Stimulated activated CD8-positive, alpha-beta memory T cell treated with anti-CD3 and anti-CD28 coated beads, Interleukin-7, amount 100 ng/mL, for 1 hour (primary cell): ENCODE measurements at places on chromosomes 7 and 10.

- DNase-seq, result no peak
These were observed 19.8 kb downstream of the ERCC6 start for GRCh38 chr10:49518982-49519578.

GRCh38 chr7:73682745-73683055 lies 553 bp downstream of the DNAJC30 start:
- no peak for DNase-seq

GRCh38 chr10:106217627-106218026 lies 946.9 kb downstream of the SORCS1 start:
- DNase-seq, result no peak

DNA sequence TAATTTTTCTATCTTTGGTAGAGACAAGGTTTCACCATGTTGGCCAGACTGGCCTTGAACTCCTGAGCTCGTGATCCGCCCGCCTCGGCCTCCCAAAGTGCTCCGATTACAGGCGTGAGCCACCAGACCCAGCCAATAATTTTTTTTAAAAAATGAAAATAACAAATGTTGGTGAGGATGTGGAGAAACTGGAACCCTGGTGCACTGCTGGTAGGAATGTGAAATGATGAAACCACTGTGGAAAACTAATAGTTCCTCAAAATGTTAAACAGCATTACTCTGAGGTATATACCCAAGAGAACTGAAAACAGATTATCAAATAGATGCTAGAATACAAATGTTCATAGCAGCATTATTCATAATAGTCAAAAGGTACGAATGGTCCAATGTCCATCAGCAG lies 23.0 kb upstream of the YWHAG start:
- DNase-seq, result no peak

DNA sequence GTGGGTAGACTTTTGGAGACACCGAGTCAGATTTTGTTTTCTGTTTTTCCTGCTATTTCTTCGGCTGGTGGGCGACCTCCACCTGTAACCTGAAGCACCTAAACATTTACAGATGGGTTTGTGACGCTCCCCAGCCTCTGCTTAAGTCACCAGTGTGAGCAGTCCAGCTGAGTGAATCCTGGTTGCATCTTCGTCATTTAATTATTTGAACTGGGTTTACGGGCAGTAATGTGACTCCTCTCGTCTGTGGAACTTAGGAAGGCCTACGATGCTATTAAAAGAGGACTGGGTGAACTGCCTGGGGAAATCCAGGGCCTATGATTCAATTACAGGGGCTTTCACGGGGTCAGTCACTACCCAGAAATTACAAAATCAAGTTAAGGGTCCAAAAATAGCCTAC lies 52.5 kb downstream of the WNT2 start:
- DNase-seq, result no peak

GRCh38 chr10:23065181-23065948 lies 30.0 kb upstream of the MSRB2 start:
- no peak for DNase-seq

DNA sequence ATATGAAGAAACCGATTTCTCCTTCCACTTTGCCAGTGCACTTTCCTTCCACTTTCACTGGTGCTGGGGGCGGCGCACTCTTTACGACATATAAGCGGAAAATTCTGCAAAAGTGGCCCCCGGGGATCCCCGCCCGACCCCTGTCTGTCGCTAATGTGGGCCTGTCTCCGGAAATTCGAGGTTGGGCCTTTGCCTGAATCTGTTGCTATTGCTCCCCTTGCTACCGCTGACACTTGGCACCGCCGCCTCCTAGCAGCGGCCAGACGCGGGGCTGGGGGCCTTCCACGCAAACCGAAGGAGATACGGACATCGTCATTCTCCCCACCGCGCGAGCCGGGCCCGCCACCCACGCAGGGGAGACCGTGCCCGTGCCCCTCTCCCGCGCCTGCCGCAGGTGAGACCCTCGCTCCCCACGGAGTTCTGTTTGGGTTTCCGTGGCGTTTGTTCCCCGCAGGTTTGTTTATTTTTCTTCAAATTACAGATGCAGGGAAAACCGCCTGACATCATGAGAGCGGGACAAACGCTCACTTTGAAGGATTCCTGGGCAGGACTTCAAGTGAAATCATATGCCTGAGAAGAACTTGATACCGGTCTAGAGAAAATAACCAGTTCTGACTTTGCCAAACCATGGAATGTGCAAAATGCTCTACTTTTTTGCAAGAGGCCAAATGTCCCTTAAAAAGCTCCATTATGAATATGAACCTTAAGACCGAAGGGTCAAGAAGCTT lies 5.0 kb downstream of the TWIST1 start:
- DNase-seq, result no peak

GRCh38 chr7:126608339-126608776 lies 644.4 kb downstream of the GRM8 start:
- no peak for DNase-seq

DNA sequence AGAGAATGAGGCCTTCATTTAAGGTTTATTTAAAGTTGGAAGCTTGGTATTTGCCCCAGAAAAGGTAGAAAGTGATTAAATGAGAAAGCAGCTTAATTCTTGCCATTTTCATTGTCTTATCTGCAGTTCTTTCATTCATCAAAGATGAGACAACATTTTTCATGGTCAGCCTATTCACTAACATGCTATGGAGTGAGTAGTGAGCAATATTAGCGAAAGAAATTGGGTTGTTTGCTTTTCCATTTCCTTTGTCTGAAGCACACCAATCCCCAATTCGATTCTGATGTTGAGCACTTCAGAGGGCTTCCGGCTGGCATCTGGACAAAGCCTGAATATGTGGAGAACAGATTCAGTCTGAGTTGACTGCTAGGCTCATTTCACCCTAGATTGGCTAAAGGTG lies 317.2 kb downstream of the BBS9 start:
- no peak for DNase-seq

DNA sequence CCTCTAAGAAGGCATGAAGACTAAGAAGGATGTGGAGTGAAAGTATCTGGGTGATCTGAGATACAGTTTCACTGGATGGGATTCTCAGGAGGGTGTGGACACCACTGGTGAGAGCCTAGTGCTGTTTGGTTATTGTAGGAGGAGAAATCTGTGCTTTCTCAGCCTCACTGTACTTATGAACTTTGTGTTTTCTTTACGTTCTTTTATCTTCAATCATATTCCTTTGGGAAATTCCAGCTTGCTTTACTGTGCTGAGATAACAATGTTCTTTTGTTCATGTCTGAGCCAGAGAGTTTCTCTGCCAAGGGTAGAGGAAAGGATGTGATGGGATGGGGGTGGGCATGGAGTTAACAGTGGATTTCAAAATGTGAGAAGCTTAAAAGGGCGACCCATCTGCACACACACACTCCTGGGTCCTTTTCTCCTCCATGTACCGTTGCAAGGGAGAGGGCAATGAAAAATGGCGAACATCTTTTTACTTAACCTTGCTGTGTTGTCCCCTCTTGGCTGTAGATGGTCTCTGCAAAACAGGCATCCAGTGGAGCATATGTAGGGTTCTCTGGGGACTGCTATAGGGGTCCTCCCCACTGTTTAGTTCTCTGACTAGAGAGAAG lies 25.0 kb upstream of the TAX1BP1 start:
- DNase-seq, result no peak

DNA sequence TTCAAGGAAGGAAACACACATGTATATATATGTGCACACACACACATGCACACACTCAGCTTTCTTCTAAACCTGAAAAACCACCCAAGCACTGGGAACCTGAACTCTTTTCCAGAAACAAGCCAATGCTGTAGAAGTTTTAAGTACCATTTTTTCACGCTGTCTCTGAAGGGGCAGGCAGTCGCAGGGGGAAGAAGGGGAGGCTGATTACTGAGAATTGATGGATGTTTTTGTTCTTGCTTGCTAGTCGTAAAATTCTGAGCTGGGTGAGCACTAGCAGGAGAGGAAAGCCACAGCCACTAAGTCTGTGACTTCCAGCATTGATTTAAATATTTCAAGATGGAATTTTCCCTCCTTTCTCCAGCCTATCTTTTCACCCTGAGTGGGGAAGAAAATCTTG lies 391.8 kb downstream of the CALN1 start:
- DNase-seq, result no peak

DNA sequence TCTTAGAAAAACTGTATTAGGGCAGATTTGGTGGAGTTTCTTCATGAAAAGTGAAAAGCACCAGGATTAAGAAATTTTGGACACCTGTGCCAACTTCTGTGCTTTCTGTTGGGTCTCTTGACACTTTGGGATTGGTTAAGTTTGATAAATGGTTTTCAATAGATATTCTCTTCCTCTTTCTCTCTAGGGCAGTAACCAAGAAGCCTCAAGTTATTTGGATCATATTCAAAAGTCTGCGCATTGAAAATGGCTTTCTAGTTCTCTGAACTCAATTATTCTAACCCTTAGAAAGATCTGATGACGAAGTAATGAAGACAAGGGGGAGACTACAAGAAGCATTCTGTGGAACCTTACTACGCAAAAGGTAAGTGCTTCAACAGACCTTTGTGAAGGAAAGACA lies 144.0 kb upstream of the CCDC6 start:
- DNase-seq, result no peak

- DNase-seq, result no peak
These were observed 4.3 kb downstream of the SNX8 start for GRCh38 chr7:2309889-2310331.

DNA sequence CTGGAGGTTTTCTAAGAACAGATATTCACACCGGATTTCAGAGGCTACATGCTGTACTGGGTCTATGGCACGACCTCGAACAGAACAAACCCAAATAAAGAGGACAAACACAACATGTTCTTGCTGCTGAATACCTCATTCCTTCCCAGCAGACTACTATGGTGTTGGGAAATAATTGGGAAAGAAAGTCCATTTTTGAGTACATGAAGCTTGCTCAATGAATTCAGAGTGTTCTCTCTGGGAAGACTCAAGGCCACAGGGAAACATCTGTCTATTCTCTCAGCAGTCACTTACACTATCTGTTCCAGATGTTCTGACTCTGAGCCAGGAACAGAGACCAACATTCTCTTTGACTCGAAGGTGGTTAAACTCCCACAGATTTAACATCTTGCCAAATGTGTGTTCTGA lies 30.9 kb downstream of the LAMB1 start:
- no peak for DNase-seq

- no peak for DNase-seq
These were observed 60.5 kb downstream of the HK1 start for GRCh38 chr10:69338547-69339450.

GRCh38 chr10:67151471-67151870 lies 225.6 kb downstream of the LRRTM3 start:
- no peak for DNase-seq

DNA sequence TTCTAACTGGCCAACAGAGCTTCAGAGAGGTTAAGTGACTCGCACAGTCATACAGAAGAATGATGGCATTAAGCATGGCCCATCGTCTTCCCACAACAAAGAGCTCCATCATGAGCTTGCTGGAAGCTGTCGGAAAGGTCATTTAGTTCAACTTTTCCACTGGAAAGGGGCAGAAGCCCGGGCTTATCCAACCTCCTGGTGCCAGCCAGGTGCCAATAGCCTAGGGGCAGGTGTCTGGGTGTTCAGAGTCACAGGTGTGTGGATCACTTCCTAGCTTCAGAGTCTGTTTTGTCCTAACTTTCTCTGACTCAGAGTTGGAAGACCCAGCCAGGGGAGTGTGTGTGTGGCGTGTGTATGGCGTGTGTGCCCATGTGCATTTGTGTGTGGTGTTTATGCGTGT lies 1.3 kb upstream of the TRPV6 start:
- no peak for DNase-seq

- DNase-seq, result no peak
These were observed 134.2 kb downstream of the ELFN1 start for GRCh38 chr7:1804310-1804709.

- no peak for DNase-seq
These were observed 19.6 kb upstream of the AGBL3 start for GRCh38 chr7:134966691-134967090.

GRCh38 chr7:23618241-23618640 lies 21.1 kb downstream of the CCDC126 start:
- no peak for DNase-seq

- no peak for DNase-seq
These were observed at the start of gene TMEM130 for GRCh38 chr7:98869597-98870120. Gene TMEM130 (minus strand): TSS chr7:98870014. CDS start chr7:98869861, 153 bp downstream.

DNA sequence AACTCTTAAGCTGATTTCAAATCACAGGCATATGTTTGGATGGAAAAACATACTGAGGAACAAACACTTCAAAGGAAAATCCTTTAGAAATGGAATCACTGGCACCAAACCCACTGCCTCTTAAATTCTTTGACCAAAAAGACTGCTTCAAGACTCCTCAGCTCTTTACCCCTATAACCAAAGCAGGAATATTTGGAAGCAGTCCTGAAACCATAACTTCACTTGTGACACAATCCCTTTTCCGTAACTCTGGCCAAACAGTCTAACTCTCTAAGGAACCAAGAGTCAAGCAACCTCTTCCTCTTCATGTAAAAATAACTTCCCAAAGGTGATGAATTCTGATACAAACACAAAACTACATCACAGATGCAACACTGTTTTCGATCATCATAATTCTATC lies 104.3 kb downstream of the MTERF1 start:
- DNase-seq, result no peak

- DNase-seq, result no peak
These were observed 172.5 kb downstream of the IPMK start for GRCh38 chr10:58094985-58095718.

DNA sequence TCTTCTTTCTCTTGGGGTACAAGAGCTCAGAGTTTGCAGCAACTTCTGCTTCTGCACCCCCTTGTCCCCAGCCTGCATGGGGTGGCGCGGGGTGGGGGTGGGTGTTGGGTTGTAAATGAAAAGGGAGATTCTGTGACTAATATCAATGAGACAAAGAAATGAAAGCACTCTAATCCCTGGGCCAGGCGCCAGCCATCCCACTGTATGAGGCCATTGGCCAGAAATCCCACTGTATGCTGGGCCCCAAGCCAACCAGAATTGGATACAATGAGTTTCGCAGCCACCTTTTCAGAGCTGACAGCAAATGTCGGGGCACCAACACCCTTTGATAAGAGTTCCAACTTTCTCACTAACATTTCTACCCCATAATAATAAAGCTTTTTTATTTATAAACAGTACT lies 10.9 kb upstream of the PTN start:
- DNase-seq, result no peak

GRCh38 chr7:24727154-24728120 lies 29.8 kb downstream of the GSDME start:
- DNase-seq, result no peak

- no peak for DNase-seq
These were observed 478.5 kb upstream of the PODXL start for GRCh38 chr7:132034748-132035416.

DNA sequence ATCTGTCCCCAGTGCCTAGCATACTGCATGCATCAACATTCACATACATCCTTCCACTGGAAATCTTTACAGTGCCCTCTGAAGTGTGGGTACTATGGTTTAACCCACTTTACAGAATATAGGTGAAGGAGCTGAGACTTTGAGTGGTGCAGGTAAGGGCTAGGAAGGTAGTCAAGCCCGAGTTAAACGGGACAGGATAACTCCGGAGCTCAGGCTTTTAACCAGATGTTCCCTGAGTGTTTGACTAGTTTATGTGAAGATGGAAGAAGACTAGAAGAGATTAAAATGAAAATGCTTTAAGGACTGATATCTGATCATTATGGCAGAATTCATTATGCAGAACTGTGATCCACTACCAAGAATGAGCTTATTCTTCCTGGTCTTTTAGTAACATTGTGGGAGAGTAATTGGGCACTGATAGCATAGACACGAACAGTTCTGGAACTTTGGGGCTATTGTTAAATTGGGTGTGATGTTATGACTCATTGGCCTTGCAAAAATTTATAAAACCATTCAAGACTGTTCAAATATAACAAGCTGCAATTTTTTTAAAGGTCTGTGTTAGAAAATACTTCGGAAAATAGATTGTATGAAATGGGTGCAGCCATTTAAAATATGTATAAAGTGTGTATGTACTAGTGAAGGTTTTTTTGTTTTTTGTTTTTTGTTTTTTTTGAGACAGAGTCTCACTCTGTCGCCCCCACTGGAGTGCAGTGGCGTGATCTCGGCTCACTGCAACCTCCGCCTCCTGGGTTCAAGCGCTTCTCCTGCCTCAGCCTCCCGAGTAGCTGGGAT lies 4.4 kb downstream of the CUL1 start:
- DNase-seq, result no peak
